ENCODE measurements at places on chromosomes 7 and 10. TPM values are rescaled to one million over a fixed set of nuclear protein-coding genes. Genes with fewer than 3 reads are reported as not detected.

DNA sequence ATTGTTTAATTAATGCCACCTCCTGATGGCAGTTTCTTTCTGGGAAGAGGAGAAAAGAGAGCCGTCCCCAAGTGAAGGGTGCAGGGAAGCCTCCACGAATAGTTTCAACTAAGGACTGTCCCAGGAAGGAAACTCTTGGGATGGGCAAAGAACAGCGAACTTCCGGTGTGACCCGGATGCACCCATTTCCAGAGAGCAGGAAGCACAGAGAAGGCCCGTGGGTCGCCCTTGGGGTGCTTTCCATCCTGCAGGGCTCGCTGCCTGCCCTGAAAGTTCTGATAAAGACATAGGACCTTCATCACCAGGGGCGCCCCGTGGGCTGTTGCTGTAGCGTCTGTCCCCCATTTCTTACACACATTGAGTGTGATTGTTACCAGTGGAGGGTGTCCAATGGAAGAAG lies 27.0 kb downstream of the GTF2I start:
- no peak for DNase-seq

Gene FAM25G
- total RNA-seq, result not detected

Gene CACNA2D1
- total RNA-seq, result 35.6 TPM

DNA sequence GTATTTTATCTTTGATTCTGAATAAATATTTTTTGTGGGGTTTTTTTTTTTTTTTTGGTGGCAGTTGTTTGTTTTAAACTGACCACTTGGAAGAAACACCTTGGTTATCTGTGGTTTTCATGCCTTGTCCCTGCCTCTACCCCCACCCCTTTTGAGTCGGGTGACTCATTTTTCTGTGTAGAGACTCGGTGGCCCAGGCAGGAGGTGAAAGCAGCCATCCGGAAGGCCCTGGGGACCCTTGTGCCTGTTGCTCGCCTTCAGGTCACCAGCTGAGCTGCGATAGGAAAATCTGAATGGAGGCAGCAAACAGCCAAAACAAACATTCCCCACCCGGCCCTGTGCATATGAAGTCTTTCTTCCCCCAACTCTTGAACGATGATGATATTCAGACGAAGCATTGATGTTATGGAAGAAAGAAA lies 22.8 kb downstream of the CYP17A1 start:
- no peak for DNase-seq

DNA sequence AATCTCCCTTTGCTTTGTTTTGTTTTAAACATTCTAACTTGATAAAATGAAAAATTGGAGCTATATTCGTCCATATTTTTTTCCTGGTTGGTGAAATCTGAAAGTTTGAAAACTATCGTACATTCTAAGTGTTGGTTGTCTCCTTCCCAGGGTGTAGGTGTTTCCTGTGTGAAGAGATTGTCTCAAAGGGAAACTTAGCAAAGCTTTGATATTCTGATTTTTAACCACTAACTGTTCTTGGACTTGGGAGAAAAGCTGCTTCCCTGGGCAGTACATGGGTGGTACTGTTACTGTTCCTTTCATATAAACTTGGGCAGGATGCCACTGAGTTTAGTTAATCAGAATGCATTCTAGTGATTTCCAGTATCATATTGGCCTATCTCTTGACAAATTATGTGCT lies 253.5 kb upstream of the LRGUK start:
- no peak for DNase-seq

- no peak for DNase-seq
These were observed 332.1 kb downstream of the WDR11 start for GRCh38 chr10:121183236-121183635.

DNA sequence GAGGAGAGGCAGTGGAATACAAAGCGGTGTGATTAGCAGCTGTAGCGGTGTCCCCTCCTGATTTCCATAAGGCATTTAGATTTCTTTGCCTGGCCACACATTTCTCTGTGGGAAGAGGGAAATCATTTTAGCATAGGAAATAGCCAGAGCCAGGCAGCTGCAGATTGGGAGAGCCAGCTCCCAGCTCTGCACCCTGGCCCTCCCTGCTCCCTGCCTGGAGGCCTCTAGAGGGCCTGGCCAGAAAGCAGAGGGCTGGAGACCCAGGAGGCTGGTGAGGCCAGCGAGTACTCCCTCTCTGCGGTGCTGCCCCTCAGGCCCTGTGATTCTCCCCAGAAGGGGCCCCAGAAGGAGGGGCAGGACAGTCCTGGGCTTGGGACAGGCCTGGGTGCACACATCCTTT lies 85.7 kb downstream of the C10orf105 start:
- DNase-seq, result no peak

Gene BAIAP2L1
- total RNA-seq, result 13.8 TPM

- DNase-seq, result peak; percentile 30
These were observed 613 bp downstream of the USP6NL start for GRCh38 chr10:11610826-11611247.

DNA sequence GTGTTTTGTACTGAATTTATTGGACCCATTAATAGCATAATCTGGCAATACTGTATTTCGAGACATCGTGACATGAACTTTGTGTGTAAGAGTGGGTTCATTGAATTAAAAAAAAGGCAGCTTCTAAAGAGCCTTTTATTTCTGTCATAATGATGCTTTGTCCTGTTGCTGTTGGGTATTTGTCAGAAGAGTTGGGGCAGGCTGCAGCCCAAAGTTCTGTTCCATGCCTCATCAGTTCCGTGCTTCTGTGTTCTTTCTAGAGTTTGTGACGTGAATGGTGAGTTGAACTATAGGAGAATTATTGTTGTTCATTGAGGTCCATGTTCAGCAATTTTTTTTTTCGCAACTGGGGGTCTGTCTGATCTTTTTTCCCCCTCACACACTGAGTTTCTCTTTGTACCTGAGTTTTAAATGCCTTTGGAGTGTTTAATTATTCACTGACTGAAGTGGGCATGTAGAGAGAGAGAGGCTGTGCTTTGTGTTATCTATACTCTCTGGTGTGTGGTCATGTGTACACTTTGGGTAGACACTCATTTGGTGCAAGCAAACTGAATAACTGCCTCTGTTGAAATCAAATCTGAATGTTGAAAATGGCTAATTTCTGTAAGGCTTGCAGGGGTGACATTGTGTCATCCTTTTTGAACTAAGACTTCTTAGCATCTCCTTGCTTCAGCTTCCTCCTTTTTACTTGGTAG lies 69.8 kb downstream of the ADD3 start:
- no peak for DNase-seq

Gene PKD2L1
- not detected for total RNA-seq

DNA sequence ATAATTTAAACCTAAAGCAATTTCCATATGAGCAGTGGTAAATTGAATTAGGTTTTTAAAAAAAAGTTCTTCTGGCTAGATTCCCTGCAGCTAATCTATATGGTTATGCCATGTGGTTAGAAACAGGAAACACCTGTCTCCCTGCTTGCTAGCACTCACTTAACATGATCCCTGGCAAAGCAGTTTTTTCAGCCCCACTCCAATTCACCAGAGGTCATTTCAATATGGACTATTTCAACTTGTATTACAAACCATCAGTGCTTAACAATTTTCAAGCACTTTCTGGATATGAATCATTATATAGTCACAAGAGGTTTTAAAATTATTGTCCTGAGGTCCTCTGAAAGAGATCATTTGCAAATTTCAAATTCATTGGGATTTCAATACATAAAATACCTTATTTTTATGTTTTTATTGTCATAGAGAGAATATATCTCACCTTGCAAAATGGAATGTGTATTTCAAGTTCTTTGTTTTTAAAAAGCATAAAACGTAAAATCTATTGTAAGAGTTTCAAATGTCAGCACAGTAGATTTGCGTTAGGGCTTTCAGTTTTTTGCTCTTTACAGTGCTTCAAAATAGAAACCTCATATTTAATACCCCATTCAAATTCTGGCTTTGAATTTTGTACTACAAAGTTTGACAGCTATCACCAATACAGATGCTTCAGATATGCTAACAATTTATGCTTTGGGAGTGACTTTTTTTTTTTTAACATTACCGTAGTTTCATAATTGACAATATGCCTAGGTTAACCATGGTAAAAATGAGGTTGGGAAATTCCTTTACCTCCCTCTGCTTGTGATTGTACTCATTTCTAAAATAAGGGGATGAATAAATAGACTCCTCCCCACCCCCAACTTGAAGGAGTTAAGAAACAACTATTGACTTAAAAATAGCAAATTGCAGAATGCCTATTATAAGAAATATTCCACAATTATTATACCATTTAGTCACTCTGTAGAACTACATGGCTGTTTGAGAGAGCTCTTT lies 117.5 kb upstream of the HGF start:
- no peak for DNase-seq

DNA sequence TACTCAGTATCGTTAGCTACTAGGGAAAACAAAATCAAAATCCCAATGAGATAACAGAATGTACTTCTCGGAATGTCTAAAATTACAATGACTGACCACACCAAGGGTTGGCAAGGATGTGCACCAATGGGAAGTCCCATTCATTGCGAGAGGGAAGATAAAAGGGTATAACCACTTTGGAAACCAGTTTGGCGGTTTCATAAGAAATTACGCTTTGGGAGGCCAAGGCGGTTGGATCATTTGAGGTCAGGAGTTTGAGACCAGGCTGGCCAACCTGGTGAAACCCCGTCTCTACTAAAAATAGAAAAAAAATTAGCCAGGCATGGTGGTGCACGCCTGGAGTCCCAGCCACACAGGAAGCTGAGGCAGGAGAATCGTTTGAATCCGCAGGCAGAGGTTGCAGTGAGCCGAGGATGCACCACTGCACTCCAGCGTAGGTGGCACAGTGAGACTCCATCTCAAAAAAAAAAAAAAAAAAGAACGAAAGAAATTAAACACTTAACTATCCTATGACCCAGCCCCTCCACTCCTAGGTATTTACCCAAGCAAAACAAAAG lies 7.6 kb downstream of the HACD1 start:
- DNase-seq, result no peak

Gene BLVRA
- 28.4 TPM for total RNA-seq
